Activated naive CD8-positive, alpha-beta T cell treated with anti-CD3 and anti-CD28 coated beads, Interleukin-2, amount 10 ng/mL, durations not matched to agents 7 days and 5 days (primary cell): ENCODE measurements at places on chromosomes 11 and 22. TPM values are rescaled to one million over a fixed set of nuclear protein-coding genes. Genes with fewer than 3 reads are reported as not detected.
A peak's percentile ranks its signal among the peaks of the same experiment; 100 is the strongest.

DNA sequence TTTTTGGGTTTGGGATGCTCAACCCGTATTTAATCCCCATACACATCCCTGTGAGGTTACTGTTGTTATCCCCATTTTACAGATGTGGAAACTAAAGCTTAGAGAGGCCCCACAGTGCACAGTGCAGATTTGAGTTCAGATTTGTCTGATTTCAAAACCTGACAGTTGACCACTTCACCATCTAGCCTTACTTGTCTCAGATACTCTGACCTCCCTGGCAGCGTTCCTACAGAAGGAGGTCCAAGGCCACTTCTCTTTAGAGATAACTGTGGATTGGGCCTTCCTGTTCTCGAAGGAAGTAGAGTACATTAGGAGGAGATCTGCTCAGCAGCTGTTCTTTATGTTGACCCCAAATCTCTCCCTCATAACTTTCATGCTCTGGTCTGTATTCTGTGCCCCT lies 46.7 kb upstream of the CTTN start:
- no peak overlapping the region for H3K4me3 ChIP-seq
- H3K27ac ChIP-seq = no peak overlapping the region
- no peaks in the 10 kb centered on the region for H3K27me3 ChIP-seq
- DNase-seq = no peak

- DNase-seq = no peak
- H3K27me3 ChIP-seq = no peaks in the 10 kb centered on the region
- no peak overlapping the region for H3K4me3 ChIP-seq
- peaks cover 4% of the 10 kb centered on the region for H3K36me3 ChIP-seq
Measured at GRCh38 chr11:116740741-116741140, 32.0 kb downstream of the BUD13 start.

- no peak for DNase-seq
- H3K27me3 ChIP-seq = peaks cover 5% of the 10 kb centered on the region
- no peak overlapping the region for H3K27ac ChIP-seq
- H3K4me1 ChIP-seq = no peaks in the 10 kb centered on the region
- no peak overlapping the region for H3K4me3 ChIP-seq
Measured at GRCh38 chr11:130631119-130631518, 182.7 kb downstream of the ADAMTS15 start.

DNA sequence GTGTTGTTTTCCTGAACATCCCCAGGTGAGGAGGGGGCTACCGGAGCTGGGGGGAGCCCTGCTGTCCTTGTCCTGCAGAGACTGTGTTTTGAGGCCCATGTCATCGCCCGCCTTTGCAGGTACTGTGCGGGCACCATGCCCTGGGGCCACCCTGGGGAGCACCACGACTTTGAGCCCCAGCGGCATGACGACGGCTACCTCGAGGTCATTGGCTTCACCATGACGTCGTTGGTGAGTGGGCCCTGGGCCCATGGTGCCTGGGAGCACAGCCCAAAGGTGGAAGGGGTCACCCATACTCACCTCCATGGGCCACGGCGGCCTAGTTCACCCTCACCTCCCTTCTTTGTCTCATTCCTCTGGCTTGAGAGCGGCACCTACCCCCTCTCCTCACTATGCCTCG lies 6.7 kb upstream of the MDK start:
- peaks cover 2% of the 10 kb centered on the region for H3K4me1 ChIP-seq
- H3K36me3 ChIP-seq = peaks cover 16% of the 10 kb centered on the region

DNA sequence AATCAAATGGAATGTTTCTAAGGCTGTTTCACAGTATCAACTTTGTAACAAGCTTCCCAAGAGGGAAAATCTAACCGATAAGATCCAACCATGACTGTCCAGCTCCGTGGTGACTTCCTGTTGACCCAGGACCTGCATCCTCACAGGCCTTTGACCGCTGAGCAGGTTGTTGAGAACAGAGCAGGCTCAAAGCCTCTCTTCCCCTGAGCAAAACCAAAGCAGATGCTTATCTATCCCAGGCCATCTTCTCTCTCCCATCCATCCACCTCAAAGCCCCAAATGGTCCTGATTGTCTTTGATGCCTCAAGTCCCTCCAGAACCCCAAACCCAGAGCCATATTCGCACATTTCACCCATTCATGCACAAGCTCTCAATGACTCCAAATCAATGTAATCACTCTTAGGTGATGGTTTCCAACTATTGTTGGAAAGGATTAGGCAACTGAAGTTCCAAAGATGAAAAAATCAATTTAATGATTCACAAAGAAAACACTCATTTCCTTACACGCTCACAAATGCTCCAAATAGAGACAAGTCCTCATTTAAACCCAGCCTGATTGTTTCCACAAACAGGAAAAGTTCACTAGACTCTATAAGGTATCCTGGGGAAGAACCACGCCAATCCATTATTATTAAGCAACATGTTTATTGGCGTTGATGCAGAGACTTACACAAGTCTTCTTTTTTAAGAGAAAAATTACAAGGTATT lies 48.7 kb downstream of the C11orf58 start:
- no peaks in the 10 kb centered on the region for H3K36me3 ChIP-seq
- peaks cover 2% of the 10 kb centered on the region for H3K27me3 ChIP-seq
- peaks cover 6% of the 10 kb centered on the region for H3K4me1 ChIP-seq
- DNase-seq = no peak
- H3K4me3 ChIP-seq = no peak overlapping the region

DNA sequence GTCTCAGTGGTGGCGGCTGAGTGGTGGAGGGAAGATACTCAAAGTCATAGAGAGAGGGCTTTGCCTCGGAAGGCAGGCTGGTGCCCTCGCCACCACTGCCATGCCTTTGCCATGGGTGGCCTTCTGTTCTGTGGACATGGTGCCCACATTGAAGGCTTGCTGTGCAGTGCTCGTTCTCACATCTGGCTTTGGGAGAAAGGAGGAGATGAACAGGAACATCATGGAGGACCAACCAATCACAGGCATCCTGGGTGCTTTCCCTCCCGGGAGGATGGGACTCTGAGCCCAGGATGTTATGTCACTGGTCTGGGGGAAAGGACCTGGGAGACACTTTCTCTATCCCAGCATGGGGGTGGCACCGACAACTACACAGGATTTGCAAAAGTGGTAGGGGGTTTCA lies 82.3 kb upstream of the NARS2 start:
- DNase-seq = no peak
- H3K4me1 ChIP-seq = no peaks in the 10 kb centered on the region
- no peak overlapping the region for H3K4me3 ChIP-seq
- no peaks in the 10 kb centered on the region for H3K36me3 ChIP-seq
- peaks cover 3% of the 10 kb centered on the region for H3K27me3 ChIP-seq

GRCh38 chr11:73577496-73577917 lies 20.4 kb downstream of the FAM168A start:
- H3K36me3 ChIP-seq = peaks cover 23% of the 10 kb centered on the region
- H3K27me3 ChIP-seq = no peaks in the 10 kb centered on the region
- DNase-seq = no peak
- H3K4me1 ChIP-seq = peaks cover 10% of the 10 kb centered on the region
- H3K4me3 ChIP-seq = peak overlapping the region; percentile 7

The RFPL3 gene
- not detected for total RNA-seq

The CNIH2 gene
- 2.7 TPM for total RNA-seq
